ENCODE measurements at places on chromosomes 1 and 21.

DNA sequence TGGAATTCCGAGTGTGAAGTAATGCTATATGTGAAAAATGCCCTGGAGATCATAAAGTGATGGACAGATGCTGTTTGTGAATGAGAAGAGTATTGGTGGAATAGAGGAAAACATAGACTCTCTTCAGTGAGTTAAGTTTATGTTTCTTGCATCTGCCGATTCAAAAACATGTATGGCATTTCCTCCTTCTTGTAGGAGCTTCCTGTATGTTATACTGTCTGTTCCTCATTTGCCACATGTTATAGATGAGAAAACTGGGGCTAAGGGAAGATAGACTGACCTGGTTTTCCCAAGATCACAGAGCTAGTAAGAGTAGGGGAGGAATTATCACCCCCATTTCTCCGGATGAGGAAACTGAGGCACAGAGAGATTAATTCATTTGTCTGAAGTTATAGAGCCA, 41.1 kb upstream of the IL20 start:
- no peak for DNase-seq

DNA sequence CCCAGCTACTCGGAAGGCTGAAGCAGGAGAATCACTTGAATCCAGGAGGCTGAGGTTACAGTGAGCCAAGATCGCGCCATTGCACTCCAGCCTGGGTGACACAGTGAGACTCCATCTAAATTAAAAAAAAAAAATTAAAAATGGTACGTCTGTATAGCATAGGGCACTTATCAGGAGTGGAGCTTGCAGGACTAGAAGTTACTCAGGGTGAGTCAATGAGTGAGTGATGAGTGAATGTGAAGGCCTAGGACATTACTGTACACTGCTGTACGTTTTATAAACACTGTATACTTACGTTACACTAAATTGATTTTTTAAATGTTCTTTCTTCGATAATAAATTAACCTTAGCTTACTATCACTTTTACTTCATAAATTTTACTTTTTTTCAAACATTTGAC, 183.6 kb downstream of the NR5A2 start:
- peak; percentile 64 for DNase-seq

DNA sequence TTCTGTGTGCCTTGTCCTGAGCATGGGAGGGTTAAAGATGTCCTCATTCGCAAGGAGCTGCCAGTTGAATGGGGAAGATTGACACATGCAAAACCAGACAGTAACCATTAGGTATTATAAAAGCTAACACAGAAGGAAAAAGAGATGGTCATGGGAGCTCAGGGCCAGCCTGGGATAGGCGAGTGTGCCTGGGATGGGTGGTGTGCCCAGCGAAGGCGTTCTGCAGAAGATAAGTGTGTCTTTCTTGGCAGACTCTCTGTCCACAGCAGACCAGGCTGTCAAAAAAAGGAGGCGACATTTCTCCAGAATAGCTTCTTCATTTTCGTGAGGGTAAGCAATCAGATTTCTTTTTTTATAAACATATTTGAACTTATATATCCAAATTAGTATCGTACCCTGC, 14.1 kb downstream of the PGM1 start:
- no peak for DNase-seq

DNA sequence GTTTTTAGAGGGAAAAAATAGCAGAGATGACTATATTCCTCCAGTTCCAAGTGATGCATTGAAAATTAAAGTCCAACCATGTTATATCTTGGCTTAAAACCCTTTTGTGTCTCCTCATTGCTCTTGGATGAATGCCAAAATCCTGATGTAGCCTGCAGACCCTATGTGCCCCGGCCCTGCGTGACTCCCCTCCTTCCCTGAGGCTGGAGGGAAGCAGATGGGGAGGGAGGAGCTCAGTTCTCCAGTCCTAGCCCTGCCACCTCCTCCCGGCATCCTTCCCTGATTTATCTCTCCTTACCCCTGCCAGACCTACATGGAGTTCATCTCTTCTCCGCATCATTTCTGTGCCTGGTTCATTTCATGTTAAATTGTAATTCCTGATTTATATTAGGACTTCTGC, 397.4 kb downstream of the PTPRU start:
- DNase-seq = no peak

Measured in epithelial cell of prostate (primary cell).